Foreskin keratinocyte (primary cell): ENCODE measurements at places on chromosomes 13 and 19.

DNA sequence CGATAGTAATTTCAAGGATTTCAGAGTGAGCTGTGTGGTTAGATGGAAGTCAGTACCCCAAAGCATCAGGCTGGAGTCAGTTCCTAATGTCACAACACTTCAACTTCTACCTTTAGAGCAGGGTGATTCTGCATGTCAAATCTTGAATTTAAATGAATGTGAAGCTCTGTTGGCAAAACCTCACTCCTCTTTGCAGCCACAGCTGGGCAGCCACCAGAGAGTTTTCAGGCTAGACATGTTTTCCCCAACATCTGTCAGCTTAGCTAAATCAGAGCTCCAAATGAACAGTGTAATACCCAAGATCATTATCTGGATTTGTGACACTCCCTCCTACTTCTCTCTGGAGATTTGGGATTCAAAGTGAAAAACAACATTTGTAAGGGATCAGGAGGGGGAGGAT is 33.7 kb upstream of the OLFM4 start:
- no peak for DNase-seq

DNA sequence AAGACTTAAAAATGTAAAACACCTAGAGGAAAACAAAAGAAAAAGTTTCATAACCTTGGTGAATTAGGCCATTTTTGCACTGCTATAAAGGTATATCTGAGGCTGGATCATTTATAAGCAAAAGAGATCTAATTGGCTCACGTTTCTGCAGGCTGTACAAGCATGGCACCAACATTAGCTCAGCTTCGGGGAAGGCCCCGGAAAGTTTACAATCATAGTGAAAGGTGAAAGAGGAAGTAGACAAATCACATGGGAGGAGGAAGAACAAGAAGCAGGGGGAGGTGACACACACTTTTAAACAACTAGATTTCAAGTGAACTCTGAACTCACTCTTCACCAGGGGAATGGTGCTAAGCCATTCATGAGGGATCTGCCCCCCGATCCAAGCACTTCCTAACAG is 1358.5 kb upstream of the PCDH9 start:
- no peak for DNase-seq

GRCh38 chr13:61040181-61040580 is 375.5 kb downstream of the PCDH20 start:
- DNase-seq: no peak

- no peak for DNase-seq
Observed at GRCh38 chr13:112868308-112868707, 100.7 kb upstream of the MCF2L start.

- DNase-seq: no peak
Observed at GRCh38 chr19:10517361-10517759, at the start of gene S1PR5. S1PR5 (minus strand) TSS chr19:10517447; CDS start chr19:10515011, 2,436 bp downstream.

GRCh38 chr13:93116809-93117208 is 109.8 kb upstream of the GPC6 start:
- DNase-seq: peak; percentile 6

DNA sequence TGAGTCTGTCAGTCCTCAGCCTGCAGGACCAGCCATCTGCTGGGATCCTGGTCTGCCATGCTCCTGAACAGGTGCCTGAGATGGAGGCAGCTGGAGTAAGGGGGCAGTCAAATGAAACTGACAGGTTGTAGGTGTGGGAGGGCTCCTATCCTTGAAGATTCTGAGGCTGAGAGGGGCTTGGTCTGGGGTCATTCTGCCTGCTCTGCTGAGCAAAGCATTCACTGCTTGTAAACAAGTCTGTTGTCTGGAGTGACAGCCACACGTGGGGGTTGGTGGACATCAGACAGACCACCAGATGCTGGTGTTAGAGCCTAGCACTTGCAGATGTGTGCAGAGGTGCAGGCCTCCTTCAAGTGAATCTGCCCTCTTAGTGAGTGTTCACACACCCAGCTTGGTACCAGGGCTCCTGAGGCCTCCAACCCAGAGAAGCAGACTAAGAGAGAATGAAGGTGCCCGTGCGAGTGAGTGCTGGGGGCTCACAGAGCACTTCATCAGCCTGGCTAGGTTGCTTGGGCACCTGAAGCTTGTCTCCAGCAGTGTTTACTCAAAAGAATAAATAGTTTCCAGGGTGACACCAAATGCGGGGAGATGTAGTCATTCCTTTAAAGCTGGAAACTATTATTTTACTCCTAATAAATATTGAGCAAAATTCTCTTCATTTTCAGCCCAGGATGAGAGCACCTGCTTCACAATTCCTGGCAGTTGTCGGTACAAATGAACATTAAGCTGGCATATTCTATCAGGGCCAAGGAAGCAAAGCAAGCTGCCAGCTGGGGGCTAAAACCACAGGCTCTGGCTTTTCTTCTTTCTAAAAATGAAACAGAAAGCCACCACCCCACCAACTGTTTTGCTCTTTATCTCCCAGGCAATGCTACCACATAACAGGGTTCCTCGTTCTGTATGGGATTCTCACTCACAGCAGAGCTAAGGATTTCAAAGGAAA is 82.3 kb downstream of the RNASEH2B start:
- no peak for DNase-seq

- DNase-seq: no peak
Observed at GRCh38 chr13:48695776-48696175, 42.0 kb downstream of the CYSLTR2 start.

GRCh38 chr19:16027528-16027927 is 48.8 kb upstream of the TPM4 start:
- no peak for DNase-seq

GRCh38 chr13:99363949-99364348 is 56.8 kb upstream of the GPR183 start:
- DNase-seq: no peak

DNA sequence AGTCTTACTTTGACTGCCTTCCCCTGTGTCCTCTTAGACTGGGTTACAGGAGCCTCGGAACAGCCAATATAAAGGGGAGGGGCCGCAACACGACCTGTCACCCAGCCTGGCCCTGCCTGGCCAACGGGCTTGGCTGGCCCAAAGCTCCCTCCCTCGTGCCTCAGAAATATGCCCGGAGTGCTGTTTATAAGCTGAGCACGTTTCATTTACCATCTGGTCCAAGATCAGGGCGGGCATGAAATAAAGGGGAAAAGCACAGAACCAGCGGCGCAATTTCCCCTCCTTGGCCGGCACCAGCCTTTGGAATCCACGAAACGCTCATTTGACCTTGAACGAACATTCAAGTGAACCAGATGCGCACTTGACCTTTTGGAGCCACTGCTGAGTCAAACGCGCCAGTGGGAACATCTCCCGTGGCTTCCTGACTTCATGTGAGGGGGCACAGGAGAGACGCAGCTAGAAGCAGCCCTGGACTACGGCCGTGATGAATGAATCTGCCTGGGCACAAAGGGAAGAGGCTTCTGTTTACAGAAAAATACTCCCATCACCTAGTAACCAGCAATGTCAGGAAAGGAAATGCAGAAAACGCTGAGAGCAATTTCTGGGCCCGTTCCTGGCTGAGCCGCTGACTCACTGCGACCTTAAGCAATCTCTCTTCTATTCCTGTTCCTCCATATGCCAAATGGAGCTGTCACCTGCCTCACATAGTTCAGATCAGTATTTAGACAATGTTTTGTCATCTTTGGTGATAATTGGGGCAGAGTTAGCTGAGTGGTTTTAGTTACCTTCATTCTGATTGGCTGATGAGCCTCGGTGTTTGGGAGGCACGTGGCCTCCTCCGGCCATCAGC is 53.3 kb downstream of the RFX2 start:
- DNase-seq: peak; percentile 100

- no peak for DNase-seq
Observed at GRCh38 chr13:93411186-93411680, 184.6 kb downstream of the GPC6 start.

GRCh38 chr13:92074658-92075057 is 676.2 kb downstream of the GPC5 start:
- no peak for DNase-seq

- DNase-seq: peak; percentile 62
Observed at GRCh38 chr13:34469196-34469986, 472.7 kb upstream of the NBEA start.

- no peak for DNase-seq
Observed at GRCh38 chr19:55620410-55621204, 3.8 kb downstream of the ZNF784 start.

DNA sequence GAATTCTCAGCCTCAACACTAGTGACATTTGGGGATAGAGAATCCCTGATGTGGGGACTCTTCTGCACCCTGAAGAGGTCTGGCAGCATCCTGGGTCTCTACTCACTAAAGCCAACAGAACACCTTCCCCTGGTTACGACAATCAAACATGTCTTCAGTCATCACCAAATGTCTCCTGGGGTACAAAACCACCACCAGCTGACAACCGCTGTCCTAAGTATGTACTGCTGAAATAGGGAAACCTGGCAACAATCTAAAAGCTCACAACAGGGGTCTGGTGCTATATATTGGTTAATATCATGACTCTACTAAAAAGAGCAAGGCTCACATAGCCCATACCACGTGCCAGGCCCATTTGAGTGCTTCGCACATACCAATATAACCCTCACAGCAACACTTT is 13.4 kb downstream of the AKT2 start:
- no peak for DNase-seq

DNA sequence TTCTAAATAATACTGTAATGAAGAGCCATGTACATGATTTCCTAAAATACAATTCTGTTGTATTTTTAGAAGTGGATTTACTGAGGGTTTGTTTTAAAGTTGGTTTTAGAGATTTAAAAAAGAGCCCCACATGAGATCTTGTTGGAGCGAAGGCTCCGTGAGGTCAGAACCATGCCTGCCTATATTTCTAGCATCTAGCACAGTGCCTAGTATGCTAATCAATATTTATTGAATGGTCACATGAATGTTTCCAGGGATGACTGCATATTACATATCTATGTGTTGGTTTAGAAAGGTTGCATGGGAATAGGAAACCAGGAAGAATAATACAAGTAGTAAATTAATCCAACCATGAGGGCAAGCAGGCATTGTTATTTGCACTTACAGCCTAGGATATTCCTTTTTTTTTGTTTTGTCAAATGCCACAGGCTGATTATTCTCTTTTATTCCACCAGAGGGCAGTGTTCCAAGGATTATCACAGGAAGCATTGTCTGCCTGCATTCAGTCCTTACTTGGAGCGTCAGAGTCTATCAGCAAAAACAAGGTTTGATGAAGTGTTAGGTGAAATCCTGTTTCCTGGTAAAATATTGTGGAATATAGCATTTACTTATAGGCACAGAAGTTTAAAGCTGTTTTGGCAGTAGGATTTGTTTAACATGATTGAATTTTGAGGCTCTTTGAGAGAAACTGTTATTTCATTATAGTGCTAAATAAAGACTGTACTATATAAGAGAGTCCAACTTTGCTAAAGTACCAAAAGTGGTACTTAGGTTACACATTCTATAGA is 46.8 kb downstream of the COG3 start:
- DNase-seq: peak; percentile 57

GRCh38 chr13:46598140-46598819 is 45.3 kb downstream of the LRCH1 start:
- no peak for DNase-seq

DNA sequence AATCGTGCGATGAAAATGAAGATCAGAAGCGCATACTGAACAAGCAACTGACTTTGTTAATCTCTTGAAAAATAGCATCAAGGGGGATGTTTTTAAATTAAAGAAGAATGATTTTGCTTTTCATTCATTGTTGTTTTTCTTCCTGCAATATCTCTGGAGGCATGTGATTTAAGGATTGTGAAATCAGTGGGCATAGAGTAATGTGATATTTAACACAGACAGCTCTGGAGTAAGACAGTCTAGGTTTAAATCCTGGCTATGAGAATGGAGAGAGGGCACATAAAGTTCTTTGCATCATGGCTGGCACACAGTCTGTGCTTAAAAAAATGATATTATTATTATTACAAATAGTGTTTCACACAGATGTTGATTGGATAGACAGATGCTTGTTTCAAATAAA is 243.1 kb upstream of the NBEA start:
- DNase-seq: no peak

GRCh38 chr19:4692251-4693077 is 22.3 kb upstream of the MYDGF start:
- DNase-seq: no peak

- DNase-seq: no peak
Observed at GRCh38 chr19:32662186-32662585, 12.8 kb downstream of the ANKRD27 start.

DNA sequence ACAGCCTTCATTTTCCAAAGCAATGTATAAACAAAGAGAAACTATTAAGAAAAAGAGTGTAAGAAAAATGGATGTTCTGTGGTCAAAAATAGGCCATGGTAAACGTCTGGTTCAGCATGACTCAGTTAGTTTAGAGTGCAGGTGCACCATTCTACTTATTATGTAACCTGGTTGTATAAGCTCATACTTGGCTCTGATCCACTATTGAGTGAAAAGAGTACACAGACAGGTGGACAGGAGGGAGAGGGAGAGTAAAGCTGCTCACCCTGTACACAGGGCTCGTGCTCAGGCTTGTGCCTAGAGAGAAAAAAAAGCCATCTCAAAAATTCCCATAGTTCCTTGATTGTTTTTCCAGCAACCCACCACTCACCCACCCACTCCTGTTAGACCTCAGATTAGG is 85.8 kb upstream of the ZNF91 start:
- peak; percentile 82 for DNase-seq

DNA sequence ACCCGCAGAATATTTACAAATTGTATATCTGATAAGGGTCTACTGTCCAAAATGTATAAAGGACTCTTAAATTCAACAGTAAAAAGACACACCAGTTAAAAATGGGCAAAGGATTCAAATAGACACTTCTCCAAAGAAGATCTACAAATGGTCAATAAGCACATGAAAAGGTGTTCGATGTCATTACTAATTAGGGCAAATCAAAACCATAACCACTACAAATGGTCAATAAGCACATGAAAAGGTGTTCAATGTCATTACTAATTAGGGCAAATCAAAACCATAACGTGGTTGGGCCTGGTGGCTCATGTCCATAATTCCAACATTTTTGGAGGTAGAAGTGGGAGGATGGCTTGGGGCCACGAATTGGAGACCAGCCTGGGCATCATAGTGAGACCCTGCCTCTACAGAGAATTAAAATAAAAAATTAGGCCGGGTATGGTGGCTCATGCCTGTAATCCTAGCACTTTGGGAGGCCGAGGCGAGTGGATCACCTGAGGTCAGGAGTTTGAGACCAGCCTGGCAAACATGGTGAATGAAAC is 40.5 kb downstream of the ACTN4 start:
- no peak for DNase-seq

GRCh38 chr19:3804429-3804828 is 18.2 kb upstream of the MATK start:
- no peak for DNase-seq

GRCh38 chr13:39616087-39616694 is 13.2 kb upstream of the LHFPL6 start:
- peak; percentile 22 for DNase-seq

DNA sequence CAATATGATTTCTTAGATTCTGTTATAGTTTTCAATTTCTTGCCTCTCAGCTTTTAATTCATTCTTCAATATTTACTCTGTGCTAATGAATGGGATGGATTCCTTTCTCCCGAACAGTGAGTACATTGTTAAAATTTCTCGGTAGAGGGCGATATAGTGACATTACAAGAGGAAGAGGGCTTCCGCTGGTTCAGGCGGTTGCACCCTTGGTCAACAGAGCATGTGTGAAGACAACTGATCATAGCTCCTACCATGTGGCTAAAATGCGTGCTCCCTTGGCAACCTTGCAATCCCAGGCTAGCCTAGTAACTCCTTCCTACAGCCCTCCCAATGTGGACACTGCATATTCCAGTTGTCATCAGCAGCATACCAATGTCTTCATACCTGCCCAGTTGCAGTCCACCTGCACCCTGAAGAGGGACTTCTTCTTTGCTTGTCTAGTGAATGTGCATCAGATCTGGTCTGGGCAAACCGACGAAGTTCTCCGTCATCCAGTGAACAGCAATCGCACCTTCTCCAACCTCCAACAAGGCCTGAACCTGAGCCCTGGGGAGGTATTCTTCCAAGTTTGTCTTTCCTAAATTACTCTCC is 653.0 kb upstream of the GPC6 start:
- DNase-seq: no peak

GRCh38 chr19:48990400-48990799 is 2.7 kb downstream of the GYS1 start:
- no peak for DNase-seq
